ENCODE measurements at places on chromosomes 6 and 20. TPM values are rescaled to one million over a fixed set of nuclear protein-coding genes. Genes with fewer than 3 reads are reported as not detected.

Gene PGK2
- not detected for total RNA-seq

Gene GABBR1
- total RNA-seq = 3.7 TPM

Gene TNFRSF6B
- total RNA-seq = not detected

Gene NOP56
- total RNA-seq = 441 TPM
